ENCODE measurements at places on chromosomes 16 and 17.

- DNase-seq: no peak
These were observed 4.4 kb downstream of the LDHD start for GRCh38 chr16:75111961-75112733.

DNA sequence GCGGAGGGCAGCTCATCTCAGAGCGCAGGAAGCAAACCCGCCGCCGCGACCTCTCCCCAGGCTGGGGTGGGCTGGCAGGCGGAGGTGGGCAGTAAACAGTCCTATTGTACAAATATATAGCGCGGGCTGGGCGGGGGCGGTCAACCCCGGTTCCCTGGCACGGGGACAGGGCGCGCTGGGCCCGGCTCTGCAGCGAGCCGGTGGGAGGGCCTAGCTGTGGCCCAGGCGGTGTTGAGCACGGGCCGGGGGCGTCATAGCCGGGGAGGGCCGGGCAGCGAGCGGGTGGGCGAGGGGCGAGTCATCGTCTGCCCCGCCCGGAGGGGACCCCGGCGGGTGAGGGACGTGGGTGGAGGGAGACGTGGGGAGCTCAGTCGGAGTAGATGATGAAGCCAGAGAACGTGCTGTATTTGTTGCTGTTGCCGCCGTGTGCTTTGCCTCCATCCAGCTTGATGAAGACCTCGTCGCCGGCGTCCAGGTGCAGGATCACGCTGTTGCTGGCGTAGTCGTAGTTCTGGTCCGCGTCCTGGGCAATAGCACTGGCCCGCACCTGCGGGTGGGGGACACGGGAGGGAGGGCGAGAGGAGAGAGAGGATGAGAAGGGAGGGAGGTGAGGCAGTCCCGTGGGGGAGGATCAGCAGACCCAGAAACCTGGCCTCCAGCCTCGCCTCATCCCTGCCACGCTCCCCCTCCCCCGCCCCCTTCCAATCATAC lies 8.1 kb downstream of the C1QL1 start:
- DNase-seq: no peak

- no peak for DNase-seq
These were observed 30.6 kb downstream of the MAP2K6 start for GRCh38 chr17:69445132-69445531.

GRCh38 chr17:7022781-7023571 lies at the start of gene BCL6B:
Gene BCL6B, plus strand, starts transcription at chr17:7023050. Its CDS starts 622 bp downstream, at chr17:7023672.
- DNase-seq: no peak

- peak; percentile 50 for DNase-seq
These were observed 2.2 kb upstream of the NUTF2 start for GRCh38 chr16:67844497-67844896.

DNA sequence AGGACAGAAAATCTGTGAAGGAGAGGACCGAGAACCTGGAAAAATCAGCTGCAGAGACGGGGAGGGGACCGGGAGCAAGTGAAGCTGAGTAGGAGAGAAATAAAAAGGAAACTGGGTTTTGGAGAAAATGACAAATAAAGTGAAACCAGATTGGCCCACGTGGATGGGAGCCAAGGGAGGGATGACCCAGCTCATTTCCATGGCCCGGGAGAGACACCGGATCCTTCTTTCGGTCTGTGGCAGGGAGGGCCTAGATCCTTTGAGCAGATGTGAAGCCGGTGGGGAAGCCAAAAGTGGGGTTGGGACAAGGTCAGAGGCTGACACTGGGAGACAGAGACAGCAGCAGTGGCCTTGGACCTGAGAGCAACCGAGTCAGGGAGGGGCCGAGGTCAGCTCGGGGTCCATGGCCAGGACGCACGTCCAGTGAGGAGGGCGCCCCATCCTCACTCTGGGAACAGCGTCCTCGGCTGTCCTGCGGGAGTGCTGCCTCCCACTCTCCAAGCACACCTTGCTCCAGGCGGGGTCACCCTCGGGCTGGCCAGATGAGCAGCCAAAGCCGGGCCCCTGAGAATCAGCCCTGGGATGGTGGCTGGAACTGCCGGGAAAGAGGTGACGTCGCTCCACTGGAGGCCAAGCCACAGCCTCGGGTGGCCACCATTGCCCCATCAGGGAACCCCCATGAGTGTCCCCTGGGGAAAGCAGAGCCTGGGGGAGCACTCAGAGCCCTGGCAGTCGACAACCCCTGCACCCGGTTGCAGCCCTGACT lies 50.8 kb upstream of the CDR2 start:
- no peak for DNase-seq

GRCh38 chr17:45414990-45415881 lies 17.4 kb downstream of the ARHGAP27 start:
- DNase-seq: no peak

GRCh38 chr16:72995151-72995881 lies 52.6 kb downstream of the ZFHX3 start:
- no peak for DNase-seq

DNA sequence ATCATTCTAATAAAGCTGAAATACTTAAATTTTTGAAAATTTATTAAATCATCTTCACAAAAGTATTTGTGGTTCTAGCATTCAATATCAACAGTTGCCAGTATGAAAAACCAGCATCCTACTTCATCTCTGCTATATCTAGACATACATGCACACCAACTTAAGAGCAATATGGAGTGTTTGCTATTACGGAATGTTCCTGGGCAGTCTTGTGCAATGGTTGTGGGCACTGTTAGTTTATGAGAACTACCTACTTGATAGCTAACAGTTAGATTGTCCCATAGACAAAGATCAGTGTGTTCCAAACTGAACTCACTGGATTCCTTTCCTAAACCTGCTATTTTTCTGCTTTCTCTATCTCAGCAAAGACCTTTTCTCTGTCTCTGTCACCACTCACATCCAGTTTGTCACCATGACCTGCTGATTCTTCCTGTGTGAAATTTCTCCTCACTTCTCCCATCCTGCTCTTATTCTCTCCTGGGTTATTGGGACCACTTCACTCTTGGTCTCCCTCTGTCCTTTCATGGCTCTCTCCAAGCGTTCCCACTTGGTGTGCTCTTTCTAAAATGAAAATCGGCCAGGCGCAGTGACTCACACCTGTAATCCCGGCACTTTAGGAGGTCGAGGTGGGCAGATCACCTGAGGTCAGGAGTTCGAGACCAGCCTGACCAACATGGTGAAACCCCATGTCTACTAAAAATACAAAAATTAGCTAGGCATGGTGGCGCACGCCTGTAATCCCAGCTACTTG lies 27.7 kb downstream of the CNTROB start:
- no peak for DNase-seq

GRCh38 chr17:61250335-61250890 lies 149.2 kb upstream of the TBX2 start:
- DNase-seq: no peak

- no peak for DNase-seq
These were observed 2.0 kb downstream of the C16orf86 start for GRCh38 chr16:67668495-67669157.

GRCh38 chr17:33019161-33019890 lies 27.7 kb downstream of the SPACA3 start:
- DNase-seq: no peak

- DNase-seq: no peak
These were observed 592 bp upstream of the PERCC1 start for GRCh38 chr16:1430214-1430758.

DNA sequence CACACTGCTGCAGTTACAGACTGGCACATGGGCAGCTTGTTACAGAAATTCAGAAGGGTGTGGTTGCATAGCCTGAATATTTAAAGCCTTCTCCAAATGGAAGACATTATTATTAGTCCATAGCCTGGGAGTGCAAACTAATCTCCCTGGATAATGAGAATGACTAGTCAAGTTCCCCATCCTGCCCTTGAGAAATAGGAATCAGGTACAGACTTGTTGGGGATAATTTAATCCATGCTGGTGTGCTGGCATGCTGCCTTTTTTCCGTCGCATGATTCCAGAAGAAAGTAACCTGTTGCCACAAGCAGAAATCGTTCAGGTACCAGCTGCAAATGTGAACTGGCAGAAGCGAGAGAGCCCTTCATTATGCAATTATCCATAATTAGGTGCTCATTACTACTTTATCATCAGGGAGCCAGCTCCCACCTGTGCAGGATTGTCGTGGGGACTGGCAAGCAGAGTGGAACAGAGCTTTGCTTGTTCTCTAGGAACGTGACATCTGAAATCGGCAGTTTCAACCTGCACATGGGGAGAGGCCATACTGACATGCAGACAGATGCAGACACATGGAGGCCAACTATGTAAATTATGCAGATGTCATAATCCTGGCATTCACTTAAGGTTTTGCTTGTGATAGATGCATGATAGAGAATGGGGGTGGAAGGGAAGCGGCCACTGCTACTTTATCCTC lies 419.4 kb downstream of the PMP22 start:
- DNase-seq: peak; percentile 87

- DNase-seq: no peak
These were observed 101.3 kb downstream of the GSG1L start for GRCh38 chr16:27962197-27962596.

- DNase-seq: no peak
These were observed 20.4 kb downstream of the NFE2L1 start for GRCh38 chr17:48068491-48068961.

DNA sequence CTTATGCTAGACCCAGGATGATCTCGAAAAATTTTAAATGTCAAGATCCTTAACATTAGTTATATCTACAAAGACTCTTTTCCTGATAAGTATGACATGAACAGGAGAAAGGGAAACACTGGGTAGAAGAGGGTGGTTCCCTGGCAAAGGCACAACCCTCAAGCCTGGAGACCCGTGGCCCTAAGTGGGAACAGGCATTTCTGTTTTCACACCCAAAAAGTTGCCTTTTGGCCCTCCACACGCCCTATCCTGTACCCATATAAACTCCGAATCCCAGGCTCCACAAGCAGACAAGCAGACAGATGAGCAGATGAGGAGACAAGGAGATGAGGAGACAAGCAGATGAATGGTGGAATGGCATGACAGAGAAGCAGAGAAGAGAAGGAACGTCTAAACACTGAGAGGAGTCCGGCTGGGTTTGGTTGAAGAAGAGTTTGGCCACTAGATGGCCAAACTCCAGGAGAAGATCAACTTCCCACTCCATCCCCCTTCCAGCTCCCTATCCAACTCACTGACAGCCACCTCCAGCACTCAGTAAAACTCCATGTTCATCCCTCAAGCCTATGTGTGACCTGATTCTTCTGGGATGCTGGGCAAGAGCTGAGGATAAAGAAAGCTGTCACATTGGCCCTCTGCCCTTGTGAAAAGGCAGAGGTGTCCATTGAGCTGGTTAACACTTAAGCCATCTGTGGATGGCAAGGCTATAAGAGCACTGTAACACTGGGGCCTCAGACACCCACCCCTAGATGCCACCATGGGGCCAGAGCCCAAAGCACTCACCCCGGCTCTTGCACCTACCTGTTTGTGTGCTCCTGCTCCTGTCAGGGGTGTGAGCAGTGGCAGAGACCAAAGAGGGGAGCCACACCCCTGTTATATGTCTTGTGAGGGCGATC lies 139.6 kb upstream of the FAM20A start:
- no peak for DNase-seq

DNA sequence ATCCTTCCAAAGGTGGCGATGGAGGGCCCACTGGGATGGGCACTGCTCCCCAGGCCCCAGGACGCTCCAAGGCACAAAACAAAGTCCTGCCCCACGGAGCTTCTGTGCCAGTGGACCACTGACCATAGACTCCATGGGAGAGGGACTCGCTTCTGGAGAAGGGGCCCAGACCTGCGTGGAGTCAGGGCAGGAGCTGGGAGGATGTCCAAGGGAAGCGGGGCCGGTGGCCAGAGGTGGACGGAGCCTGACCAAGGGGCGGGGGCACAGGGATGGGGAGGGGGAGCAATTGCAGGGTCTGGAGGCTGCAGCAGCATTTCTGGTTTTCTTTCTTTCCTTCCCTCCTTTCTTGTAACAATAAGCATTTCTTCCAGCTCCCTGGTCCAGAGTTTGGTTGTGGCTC lies 14.1 kb downstream of the KCNJ12 start:
- no peak for DNase-seq

DNA sequence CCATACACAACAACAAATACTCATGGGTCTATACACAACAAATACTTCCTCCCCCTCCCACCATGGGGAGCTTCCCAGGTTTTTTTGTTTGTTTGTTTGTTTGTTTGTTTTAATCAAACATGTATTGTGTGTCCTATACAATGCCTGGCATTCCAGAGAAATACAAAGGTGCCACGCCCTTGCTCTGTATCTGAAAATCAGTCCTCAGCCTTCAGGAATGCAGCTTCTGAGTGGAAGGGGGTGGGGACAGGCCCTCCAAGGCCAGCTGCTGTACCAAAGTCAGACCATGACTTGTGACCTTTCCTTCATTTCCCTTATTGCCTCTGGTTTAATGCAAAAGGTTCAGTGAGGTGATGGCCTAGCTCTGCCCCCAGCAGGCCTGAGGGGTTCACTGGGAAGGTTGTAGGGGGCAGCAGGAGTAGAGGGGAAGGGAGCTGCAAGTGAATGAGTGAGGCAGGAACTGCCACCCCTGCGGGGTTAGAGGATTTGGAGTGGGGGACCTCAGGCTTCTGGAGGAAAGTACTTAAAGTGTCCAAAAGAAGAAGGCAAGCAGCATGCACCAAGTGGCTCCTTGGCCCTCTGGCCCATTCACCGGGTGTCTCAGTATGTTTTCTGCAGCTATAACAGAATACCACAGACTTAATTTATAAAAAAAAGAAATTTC lies 105.2 kb downstream of the CLEC16A start:
- no peak for DNase-seq

DNA sequence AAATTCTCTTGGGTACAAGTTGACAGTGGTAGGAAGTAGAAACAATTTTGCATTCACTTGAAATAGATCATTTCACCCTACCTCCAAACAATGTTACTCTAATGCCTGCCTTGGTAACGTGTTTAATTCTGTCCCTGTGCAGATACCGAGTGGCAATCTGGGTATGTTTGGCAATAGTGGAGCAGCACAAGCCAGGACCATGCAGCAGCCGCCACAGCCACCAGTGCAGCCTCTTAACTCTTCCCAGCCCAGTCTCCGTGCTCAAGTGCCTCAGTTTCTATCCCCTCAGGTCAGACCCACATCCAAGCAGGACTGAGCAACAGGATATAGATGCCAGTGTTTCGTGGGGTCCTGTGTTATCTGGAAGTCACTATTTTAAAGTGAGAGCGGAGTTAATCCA lies 49.3 kb downstream of the TMC6 start:
- DNase-seq: no peak

GRCh38 chr17:14904386-14904785 lies 360.7 kb downstream of the PMP22 start:
- no peak for DNase-seq

DNA sequence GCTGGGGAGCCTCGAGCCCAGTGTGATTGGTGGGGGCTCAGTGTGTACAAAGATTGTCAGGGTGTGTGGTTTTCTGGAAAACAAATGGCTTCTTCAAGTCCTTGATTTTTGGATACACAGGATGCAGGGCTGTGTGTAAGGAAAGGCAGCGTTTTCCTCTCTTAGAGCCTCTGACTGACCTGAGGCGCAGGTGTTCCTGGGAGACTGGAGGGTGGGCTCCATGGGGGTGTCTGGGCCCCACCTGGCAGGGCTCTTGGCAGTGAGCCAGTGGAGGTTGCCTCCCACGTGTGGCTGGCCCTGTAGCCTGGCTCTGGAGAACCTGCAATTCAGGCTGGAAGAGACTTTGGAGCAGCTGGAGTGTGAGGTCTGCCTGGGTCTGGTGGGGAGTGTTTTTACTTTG lies 5.0 kb downstream of the FOXK2 start:
- no peak for DNase-seq

All from epithelial cell of prostate (primary cell).